ENCODE measurements at places on chromosomes 2 and 18. TPM values are rescaled to one million over a fixed set of nuclear protein-coding genes. Genes with fewer than 3 reads are reported as not detected.

Gene PLCL1
- 86.2 TPM for total RNA-seq

- DNase-seq, result no peak
Observed at GRCh38 chr2:11976073-11976472, 229.6 kb downstream of the LPIN1 start.

DNA sequence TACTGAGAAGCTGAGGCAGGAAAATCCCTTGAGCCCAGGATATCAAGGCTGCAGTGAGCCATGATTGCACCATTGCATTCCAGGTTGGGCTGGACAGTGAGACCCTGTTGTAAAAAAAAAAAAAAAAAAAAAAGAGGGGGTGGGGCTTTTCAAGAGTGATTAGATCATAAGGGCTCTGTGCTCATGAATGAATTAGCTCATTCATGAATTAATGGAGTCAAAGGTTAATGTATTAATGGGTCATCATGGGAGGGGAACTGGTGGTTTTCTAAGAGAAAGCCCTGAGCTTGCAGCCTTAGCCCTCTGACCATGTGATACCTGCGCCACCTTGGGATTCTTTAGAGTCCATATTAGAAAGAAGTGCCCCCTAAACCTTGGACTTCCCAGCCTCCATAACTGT is 4.5 kb downstream of the SLC19A3 start:
- no peak for DNase-seq

DNA sequence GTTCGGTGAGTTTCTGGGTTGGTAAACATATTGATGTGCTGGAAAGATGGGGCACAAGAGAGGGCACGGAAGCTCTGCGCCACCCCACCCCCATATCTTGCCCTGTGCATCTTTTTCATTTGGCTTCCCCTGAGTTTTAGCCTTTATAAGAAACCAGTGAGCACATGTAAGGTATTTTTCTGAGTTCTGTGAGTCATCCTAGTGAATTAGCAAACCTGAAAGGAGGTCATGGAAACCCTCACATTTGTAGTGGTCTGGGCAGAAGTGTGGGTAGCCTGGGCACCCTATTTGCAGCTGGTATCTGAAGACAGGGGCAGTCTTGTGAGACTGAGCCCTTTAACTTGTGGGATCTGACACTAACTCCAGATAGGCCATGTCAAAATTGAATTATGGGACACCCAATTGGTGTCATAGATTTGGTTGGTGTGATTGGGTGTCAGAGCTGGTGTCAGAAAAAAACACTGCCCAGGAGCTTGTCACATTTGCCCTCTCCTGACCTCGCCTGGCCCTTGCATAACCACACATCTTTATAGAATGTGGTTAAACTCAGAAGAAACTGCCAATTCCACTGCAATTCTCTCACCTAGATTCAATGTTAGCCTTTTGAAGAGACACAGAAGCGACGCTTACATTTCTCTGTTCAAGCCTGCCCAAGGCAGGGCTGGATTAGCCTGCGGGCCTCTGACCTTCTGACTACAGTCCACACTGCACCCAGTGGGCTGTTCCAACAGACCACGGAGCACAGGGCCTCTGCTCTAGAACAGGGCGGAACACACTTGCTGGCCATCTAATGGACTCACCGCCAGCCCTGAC is 12.0 kb upstream of the GALM start:
- no peak for DNase-seq

- DNase-seq, result no peak
Observed at GRCh38 chr18:7597500-7597899, 30.4 kb downstream of the PTPRM start.

- DNase-seq, result no peak
Observed at GRCh38 chr2:192499476-192499875, 304.7 kb upstream of the TMEFF2 start.
